Activated CD4-positive, alpha-beta T cell treated with anti-CD3 and anti-CD28 coated beads, Interleukin-10, Interleukin-2, amounts not matched to agents 100 ng/mL and 50 ng/mL, durations not matched to agents 16 hours and 8 hours (primary cell): ENCODE measurements at places on chromosomes 12 and 14.

DNA sequence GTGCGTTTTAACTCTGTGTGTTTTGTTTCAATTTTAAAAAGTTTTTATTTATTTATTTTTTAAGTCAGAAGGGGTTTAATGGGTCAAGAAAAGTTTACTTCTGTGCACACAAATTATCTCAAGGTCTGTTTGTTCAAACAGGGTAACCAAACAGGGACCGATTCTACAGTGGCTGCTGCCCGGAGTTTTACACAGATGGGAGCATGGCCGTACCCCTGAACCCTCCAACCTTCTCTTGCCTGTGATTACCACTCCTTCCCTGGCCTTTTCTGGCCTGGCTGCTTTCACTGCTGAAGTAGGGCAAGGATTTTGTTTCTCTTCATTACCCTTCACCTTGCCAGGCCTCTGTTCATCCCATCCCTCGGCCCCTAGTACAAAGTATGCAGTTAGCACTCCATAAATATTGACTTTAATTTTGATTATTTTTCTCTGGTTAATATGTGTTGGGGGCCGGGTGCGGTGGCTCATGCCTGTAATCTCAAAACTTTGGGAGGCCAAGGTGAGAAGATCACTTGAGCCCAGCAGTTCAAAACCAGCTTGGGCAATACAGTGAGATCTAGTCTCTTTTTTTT is 15.8 kb upstream of the FBXL14 start:
- no peak for DNase-seq

- DNase-seq = no peak
These were observed 168.8 kb upstream of the ARID2 start for GRCh38 chr12:45560689-45561088.

- DNase-seq = no peak
These were observed 54.6 kb downstream of the ARF6 start for GRCh38 chr14:49947506-49947905.

GRCh38 chr12:44817687-44818086 is 58.4 kb downstream of the NELL2 start:
- no peak for DNase-seq

- peak; percentile 71 for DNase-seq
These were observed 1.2 kb downstream of the CRY1 start for GRCh38 chr12:107091989-107092641.

GRCh38 chr14:34711169-34711568 is 3.2 kb downstream of the CFL2 start:
- DNase-seq = no peak

DNA sequence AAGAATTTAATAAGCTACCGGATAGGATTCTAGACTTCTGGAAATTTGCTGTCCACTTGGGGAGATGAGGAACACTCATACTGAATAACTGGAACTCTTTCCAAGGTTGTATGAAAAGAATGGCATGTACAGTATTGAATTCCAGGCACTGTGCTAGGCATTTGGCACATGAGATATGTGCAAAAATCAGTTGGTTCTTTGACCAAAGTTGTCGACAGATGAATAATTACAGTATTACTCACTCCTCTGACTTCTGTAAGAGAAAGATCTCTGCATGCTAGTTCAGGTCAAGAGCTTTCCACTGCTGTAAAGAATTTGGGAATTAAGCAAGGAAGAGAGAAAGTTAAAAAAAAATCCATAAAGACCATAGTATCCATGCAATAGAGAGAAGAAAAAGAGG is 764.7 kb downstream of the BCL11B start:
- no peak for DNase-seq

DNA sequence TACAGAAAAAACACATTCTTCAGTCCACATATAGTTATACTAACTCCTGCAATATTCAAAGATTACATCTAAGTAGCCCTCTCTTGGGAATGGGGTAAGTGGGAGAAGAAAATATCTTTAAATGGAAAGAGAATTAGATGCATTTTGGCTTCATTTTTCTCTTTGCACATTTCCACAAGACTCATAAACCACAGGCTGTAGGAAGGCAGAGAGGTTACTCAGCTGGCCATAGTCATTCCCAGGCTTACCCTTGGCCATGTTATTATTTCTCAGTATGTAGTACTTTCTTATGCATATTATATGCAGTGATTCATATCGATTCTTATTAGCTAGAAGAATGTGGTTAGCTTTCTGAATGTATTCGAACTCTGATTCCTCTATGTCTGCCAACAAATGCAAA is 92.2 kb downstream of the PTPRR start:
- DNase-seq = no peak

DNA sequence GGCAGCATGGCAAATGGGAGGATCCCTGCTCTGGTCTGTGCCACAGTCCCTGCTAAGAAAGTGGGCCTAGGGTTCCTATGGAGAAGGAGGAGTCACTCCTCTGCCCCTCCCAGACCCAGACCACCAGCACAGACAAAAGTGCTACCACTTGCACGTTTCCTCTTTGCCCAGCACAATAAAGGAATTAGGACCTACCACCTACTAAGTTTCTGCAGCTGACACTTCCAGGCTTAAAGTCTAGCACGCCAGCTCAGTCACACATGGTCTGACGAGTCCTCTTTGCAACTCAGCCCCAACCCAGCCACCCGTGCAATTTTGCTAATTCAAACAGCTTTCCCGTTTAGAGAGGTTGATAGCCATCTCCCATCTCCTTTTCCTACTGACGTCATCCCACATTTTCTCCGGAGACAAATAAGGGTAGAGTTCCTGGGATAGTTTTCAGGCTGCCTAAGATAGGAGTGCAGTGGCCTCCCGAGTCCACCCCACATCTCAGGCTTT is 66.2 kb upstream of the PTGR2 start:
- no peak for DNase-seq

- no peak for DNase-seq
These were observed 312.4 kb downstream of the TMEM121 start for GRCh38 chr14:105838591-105839424.

DNA sequence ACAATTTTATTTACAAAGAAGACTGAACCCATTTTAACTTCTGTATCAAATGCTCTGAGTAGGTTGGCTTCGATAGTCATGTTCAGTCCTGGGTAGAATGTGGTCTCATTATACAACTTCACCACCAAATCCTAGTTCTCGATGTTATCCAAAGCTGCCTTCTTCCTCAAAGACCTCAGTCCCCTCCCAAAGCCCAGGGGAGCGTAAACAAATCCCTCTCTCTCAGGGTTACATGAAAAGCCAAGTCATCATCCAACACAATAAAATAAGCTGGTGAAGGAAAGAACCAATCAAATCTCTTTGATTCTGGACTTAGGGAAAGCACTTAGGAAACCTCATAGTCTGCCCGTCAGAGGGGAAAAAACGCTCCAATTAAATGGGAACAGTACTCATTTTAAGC is 9.1 kb downstream of the PTCSC3 start:
- no peak for DNase-seq

DNA sequence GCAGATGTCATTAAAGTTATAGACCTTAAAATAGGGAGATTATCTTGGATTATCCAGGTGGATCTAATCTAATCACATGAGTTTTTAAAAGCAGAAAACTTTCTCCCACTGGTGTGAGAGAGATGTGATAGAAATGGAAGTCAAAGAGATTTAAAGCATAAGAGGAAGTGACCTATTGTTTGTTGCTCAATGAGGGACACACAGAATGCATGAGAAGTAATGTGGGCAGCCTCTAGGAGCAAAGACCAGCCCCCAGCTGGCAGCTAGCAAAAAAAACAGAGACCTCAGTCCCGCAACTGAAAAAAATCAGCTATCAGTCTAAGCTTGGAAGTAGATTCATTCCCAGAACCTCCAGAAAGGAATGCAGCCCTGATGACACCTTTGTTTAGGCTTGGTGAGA is 24.6 kb upstream of the ANP32D start:
- no peak for DNase-seq

DNA sequence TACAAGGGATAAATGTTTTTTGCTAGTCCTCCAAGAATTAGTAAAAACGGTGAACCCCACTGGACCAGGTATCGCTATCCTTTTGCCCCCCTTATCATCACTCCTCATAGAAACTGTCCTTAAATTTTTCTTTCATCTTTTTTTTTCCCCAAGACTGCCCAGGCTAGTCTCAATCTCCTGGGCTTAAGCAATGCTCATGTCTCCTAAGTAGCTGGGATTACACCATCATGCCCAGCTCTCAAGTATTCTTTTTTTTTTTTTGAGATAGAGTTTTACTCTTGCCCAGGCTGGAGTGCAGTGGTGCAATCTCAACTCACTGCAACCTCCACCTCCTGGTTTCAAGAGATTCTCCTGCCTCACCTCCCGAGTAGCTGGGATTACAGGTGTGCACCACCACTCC is 9.7 kb downstream of the IRF2BPL start:
- DNase-seq = no peak

DNA sequence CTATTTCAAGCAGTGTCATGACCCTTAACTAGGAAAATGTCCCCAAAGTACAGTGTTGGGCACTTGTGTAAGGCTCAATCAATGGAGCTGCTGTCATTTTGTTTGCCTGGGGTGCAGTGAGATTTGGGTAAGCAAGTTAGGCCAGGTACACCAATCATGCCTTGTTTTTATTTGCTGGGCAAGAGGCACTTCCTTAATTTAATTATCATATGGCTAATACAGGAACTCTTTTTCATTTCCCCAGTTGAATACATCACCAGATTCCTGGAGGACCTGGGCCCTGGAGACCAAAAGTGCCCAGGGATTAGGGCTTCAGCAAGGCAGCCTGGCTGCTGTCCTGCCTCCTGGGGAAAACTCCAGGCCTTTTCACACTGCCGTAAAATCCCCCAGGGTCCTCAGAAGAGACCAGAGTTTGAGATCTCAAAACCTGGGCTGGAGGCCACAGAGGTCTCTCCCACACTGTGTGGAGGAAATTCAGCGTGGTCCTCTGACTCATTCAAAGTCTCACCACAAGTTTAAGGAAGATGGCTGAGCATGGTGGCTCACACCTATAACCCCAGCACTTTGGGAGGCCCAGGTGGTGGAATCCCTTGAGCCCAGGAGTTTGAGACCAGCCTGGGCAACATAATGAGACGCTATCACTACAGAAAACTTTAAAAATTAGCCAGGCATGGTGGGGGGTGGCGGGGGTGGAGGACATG is 28.4 kb upstream of the FOXN3 start:
- peak; percentile 67 for DNase-seq

- DNase-seq = no peak
These were observed 42.2 kb downstream of the ZCRB1 start for GRCh38 chr12:42283739-42284138.

GRCh38 chr12:11701433-11701832 is 52.0 kb downstream of the ETV6 start:
- DNase-seq = no peak

DNA sequence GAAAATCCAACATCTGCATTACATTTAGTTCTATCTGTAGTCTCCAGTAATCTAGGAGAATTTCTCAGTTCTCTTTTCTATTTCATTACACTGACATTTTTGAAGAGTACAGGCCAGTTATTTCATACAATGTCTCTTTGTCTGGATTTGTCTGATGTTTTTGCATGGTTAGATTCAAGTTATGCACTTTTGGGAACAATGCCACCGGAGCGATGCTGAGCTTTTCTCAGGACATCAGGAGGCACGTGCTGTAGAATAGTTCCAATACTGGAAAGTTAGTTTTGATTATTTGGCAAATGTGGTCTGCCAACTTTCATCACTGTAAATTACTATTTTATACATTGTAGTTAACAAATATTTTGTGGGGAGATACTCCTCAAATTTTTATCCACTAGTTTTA is 43.1 kb downstream of the ALDH1L2 start:
- DNase-seq = no peak

GRCh38 chr12:108447168-108447832 is 67.8 kb upstream of the FICD start:
- DNase-seq = no peak

GRCh38 chr14:100981809-100982208 is 78.3 kb upstream of the RTL1 start:
- no peak for DNase-seq

DNA sequence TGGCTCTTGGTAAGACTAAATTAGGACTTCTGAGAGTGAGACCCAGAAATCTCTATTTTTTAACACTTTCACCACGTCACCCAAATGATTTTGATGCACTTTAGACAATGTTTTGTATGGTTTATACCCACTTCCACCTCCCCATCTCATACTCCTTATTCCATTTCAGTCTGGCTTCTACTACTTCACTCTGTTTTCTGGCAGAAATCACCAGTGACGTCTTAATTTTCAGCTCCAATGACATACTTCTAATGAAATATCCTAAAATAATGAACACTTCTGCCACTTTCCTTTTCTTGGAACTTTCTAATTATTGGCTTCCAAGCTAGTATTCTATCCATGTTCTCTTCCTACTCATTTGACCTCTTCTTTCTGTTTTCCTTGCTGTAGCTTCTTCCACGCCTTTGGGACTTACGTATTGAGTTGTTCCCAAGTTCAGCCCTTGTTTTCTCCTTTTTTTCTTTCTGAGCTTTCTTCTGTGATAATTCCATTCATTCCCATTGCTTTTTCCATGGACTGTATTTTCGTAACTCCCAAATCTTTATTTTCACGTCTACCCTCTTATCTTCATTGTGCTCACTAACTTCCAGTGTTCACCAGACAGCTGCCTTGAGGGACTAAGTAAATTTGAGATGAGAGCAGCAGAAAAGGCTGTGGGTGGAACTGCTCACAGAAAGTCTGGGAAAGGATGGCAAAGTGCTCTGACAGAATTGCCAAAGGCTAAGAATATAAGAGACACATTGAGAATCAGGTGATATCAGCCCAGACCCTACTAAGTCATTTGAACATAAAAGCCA is 115.8 kb downstream of the CAPZA3 start:
- no peak for DNase-seq

DNA sequence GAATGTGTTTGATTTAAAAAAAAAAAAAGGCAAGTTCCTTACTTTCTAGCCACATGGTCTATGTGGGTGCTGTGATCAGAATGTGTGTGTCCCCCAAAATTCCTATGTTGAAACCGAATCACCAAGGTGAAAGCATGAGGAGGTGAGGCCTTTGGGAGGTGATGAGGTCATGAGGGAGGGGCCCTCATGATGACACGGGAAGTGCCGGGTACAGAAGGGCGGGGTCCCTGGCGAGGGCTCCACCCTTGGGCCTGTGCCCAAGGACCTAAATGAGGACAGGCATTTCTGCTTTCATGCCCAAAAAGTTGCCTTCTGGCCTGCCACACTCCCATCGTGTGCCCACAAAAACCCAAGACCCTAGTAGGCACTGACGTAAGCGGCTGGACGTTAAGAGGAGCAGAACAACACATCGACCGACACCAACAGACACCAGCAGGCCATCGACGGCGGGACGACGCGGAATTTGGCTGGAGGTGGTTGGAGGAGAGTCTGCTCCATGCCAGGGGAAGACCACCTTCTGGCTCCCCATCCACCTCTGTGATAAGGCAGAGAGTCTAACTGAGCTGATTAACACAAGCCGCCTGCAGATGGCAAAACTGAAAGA is 211.8 kb downstream of the FOXN3 start:
- DNase-seq = no peak
